ENCODE measurements at places on chromosomes 7 and 10.
A peak's percentile ranks its signal among the peaks of the same experiment; 100 is the strongest.

- H3K27me3 ChIP-seq: peaks cover 9% of the 10 kb centered on the region
- peak; percentile 36 for DNase-seq
- H3K27ac ChIP-seq: no peak overlapping the region
- H3K4me3 ChIP-seq: no peak overlapping the region
- no peaks in the 10 kb centered on the region for H3K36me3 ChIP-seq
These were observed 8.4 kb upstream of the IFIT1B start for GRCh38 chr10:89369156-89370105.

GRCh38 chr7:91240376-91240941 is 23.8 kb upstream of the FZD1 start:
- peaks cover 2% of the 10 kb centered on the region for H3K27me3 ChIP-seq
- no peak overlapping the region for H3K4me3 ChIP-seq
- no peaks in the 10 kb centered on the region for H3K36me3 ChIP-seq

DNA sequence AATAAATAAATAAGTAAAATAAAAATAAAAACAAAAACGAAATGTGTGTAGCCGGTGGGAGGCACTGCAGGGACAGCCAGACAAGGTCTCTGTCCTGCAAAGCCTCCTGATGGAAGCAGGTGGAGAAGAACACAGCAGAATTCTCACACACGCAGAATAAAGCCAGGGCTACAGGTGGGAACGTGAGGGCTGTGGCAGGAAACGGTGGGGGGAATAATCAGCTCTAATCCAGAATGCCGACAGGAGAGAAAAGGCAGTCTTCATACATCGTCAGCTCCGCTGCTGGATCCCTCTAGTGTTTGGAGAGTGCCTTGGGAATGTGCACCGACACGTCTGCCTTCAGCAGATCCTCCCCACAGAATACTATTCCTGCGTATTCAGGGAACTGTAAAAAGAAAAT is 6.8 kb upstream of the SNX8 start:
- no peak for DNase-seq
- peaks cover 4% of the 10 kb centered on the region for H3K4me1 ChIP-seq

DNA sequence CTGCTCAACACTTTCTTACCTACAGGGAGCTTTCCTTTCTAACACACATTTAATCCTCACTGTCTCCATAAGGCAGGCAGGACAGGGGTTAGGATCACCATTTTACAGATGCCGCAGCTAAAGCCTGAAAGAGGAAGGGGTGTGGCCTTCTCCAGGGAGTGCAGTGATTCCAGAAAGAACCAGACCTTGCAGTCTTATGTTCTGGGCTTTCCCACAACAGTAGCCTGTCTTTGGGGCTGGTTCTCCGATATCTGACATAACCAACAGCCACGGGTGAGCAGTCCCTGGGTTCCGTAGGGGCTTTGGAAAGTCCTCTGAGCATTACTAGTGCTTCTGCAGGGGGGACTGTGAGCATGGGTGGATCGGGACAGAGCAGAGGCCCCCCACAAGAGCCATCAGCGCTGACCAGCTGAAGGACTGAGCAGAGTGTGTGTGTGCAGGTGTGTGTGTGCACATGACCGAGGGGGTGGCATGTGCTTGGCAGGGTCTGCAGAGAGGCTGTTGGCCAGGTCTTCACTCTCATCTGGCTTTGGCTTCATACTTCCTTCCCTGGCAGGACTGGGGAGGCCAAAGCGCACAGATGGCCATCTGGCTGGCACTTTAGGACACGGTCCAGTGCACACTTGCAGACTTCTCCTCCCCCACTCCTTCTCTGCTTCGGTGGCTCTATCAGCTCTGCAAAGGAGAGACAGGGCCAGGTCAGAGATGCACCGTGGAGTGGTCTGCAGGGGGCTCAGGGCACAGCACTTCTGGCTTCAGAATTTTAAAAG is 400.3 kb downstream of the RPS24 start:
- peaks cover 13% of the 10 kb centered on the region for H3K27me3 ChIP-seq
- no peak for DNase-seq
- no peaks in the 10 kb centered on the region for H3K36me3 ChIP-seq
- H3K4me1 ChIP-seq: no peaks in the 10 kb centered on the region

- H3K27me3 ChIP-seq: peaks cover 9% of the 10 kb centered on the region
- H3K4me3 ChIP-seq: no peak overlapping the region
- H3K27ac ChIP-seq: no peak overlapping the region
- no peaks in the 10 kb centered on the region for H3K4me1 ChIP-seq
- DNase-seq: no peak
These were observed 252.0 kb downstream of the DPP6 start for GRCh38 chr7:154304231-154304630.

GRCh38 chr7:143367972-143368371 is 5.5 kb upstream of the FAM131B start:
- H3K36me3 ChIP-seq: no peaks in the 10 kb centered on the region
- no peak overlapping the region for H3K4me3 ChIP-seq
- peaks cover 17% of the 10 kb centered on the region for H3K27me3 ChIP-seq
- no peak overlapping the region for H3K27ac ChIP-seq
- H3K4me1 ChIP-seq: peaks cover 17% of the 10 kb centered on the region
